PC-9 (cell line): ENCODE measurements at places on chromosomes 4 and X.

GRCh38 chrX:337331-337831, 18.8 kb upstream of the GTPBP6 start:
- no peak overlapping the region for H3K4me3 ChIP-seq
- H3K27me3 ChIP-seq = no peaks in the 10 kb centered on the region
- H3K27ac ChIP-seq = no peak overlapping the region
- DNase-seq = no peak

- DNase-seq = peak; percentile 62
- no peaks in the 10 kb centered on the region for H3K27me3 ChIP-seq
- H3K4me3 ChIP-seq = no peak overlapping the region
- peak overlapping the region; percentile 92 for H3K27ac ChIP-seq
- peaks cover 25% of the 10 kb centered on the region for H3K4me1 ChIP-seq
Measured at GRCh38 chr4:82745173-82745842, 53.3 kb downstream of the SCD5 start.

- no peaks in the 10 kb centered on the region for H3K36me3 ChIP-seq
- H3K27me3 ChIP-seq = peaks cover 16% of the 10 kb centered on the region; the same call in 1 of the 2 replicates
- H3K27ac ChIP-seq = no peak overlapping the region
- H3K4me1 ChIP-seq = no peaks in the 10 kb centered on the region
- no peak overlapping the region for H3K4me3 ChIP-seq
- no peak for DNase-seq
Measured at GRCh38 chrX:80576806-80577533, 156.7 kb downstream of the TENT5D start.

DNA sequence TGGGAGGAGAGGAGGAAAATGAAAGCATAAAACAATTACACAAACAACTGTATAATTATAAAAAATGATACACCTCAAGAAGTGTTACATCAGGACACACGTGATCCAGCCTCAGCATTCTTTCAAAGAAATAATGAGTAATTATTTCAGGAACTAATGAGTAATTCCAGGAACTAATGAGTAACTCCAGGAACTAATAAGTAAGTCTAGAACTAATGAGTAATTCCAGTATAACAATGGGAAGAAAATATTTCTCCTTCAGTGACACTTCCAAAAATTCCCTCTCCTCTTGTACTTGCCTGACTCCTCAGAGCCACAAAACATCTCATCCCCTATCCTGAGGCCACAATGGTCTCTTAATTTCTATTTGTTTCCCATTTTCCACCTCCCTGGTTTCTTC, 63.5 kb upstream of the COL25A1 start:
- no peak for DNase-seq
- no peak overlapping the region for H3K27ac ChIP-seq
- H3K4me1 ChIP-seq = no peaks in the 10 kb centered on the region

DNA sequence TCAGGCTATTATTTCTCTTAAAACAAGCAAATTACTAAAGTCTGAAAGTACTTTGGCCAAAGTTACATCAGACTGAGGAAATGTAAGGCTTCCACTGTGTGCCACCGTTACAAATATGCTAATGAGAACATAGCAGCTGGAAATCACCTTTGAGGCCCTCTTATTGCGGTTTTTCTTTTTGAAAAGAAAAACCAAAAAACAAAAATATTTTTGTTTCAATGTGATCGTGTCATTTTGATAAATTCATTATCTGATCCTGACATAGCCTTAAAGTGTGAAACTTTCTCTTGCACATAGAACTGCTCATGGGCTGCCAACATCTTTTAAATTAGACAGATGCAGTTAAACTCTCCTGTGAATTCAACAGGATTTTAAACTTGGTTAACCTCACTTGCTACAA, 2.8 kb upstream of the TIFA start:
- H3K27me3 ChIP-seq = no peaks in the 10 kb centered on the region
- no peak for DNase-seq
- peaks cover 10% of the 10 kb centered on the region for H3K4me1 ChIP-seq

DNA sequence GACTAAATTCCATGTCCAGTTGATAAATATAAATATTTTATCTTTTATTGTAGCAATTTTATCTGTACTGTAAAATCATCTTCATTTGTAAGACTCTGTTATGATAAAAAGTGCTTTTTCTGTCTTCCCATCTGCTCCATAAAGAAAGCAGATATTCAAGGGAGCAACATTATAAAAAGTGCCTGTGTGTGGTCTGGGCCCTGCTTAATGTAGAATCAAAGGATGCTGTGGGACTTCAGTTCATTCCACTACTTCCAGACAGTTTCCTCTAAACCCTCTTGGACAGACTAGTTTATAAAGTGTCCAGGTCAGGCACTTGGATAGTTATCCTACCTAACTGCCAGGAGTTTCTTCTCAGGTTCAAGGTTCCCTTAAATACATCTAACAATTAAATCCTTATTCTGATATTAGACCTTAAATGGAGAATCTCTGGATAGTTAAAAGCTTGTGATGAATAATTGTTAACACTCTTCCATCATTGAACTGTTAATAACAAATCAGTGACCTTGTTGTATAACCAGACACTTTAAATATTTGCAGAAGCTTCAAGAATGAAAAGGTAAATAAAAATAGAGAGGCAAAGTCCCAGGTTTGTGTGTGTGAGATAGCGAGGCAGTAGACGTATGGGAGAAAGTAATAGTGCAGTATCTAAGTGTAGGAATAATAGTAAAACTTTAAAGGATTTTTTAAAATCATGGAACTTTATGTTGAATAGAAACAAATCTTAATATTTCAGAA, 237.5 kb upstream of the CTSO start:
- H3K4me3 ChIP-seq = no peak overlapping the region
- H3K27ac ChIP-seq = no peak overlapping the region
- peaks cover 6% of the 10 kb centered on the region; the same call in 1 of the 2 replicates for H3K4me1 ChIP-seq
- DNase-seq = no peak

DNA sequence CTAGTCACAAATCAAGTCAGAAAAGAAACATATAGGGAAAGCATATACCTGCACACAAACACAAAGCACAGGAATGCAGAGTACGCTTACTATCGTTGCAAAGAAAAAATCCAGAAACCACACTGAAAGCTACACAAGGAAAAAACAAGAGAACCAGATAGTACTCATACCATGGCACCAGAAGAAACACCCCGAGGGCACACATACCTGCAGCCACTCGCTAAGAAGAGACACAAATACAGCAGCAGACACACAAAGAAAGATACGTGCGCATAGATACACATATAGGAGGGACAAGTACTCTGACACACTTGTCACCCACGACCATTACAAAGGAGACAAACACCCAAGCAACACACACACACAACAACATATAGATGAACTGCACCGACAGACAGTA, 1.4 kb upstream of the SLC38A5 start:
- no peak overlapping the region for H3K4me3 ChIP-seq
- H3K27me3 ChIP-seq = no peaks in the 10 kb centered on the region
- no peaks in the 10 kb centered on the region for H3K4me1 ChIP-seq
- DNase-seq = no peak
- no peaks in the 10 kb centered on the region for H3K36me3 ChIP-seq

DNA sequence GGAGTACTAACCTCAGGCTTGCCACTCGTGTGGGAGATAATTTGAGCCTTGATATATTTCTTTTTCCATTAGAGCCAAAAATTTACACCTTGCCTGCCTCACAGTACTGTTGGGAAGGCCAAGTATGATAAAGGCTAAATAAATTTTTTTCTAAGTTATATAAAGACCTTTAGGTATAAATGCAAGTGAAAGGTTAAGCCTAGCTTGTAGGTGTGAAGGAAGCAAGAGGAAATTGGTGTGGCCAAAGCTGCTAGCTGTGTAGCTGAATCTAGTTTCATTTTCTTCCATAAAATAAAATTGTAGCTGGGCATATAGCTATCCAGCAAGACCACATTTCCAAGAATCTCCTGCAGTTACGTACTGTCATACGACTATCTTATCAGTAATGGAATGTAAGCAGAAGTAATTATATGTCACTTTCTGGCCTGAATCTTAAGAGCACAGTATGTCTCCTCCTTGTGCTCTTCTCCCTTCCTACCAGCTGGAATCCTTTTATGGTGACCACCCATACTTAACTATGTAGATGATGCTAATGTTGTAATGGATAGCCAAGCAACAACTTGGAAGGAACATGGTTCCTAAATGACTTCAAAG, 14.3 kb upstream of the GABRE start:
- H3K27ac ChIP-seq = no peak overlapping the region
- no peaks in the 10 kb centered on the region for H3K36me3 ChIP-seq
- H3K4me3 ChIP-seq = no peak overlapping the region
- no peaks in the 10 kb centered on the region for H3K27me3 ChIP-seq
- DNase-seq = no peak

DNA sequence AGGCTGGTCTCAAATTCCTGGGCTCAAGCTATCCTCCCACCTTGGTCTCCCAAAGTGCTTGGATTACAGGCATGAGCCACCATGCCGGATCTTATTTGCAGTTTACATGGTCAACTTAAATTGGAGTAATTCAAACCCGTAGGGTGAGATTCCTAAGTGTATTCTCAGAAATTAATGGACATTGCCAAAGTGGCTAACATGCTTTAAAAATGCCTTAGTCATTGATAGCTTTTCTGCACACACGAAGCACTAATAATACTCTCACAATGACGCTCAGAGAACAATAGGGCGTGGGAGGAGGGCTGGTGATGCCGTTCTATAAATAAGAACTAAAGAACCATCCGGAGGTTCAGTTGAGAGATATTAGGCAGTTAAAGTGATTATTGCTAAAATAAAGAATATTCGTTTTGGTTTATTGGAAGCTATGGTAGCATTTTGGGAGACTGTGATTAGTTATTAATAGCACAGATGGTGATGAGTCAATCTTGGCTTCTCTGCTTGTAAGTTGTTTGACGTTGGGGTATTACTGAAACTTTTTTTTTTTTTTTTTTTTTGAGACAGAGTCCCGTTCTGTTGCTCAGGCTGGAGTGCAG, 79.1 kb downstream of the TRAPPC11 start:
- H3K4me3 ChIP-seq = no peak overlapping the region
- peak overlapping the region; percentile 37 for H3K27ac ChIP-seq
- H3K27me3 ChIP-seq = no peaks in the 10 kb centered on the region

- no peaks in the 10 kb centered on the region for H3K27me3 ChIP-seq
- no peak overlapping the region for H3K4me3 ChIP-seq
- H3K36me3 ChIP-seq = no peaks in the 10 kb centered on the region
Measured at GRCh38 chr4:150982557-150983233, 32.4 kb downstream of the LRBA start.

GRCh38 chrX:114050075-114050796, 533.6 kb upstream of the HTR2C start:
- no peaks in the 10 kb centered on the region for H3K4me1 ChIP-seq
- no peak overlapping the region for H3K4me3 ChIP-seq
- no peak overlapping the region for H3K27ac ChIP-seq
- H3K36me3 ChIP-seq = no peaks in the 10 kb centered on the region
- H3K27me3 ChIP-seq = no peaks in the 10 kb centered on the region
- no peak for DNase-seq
